ENCODE measurements at places on chromosomes 16 and 17.

- DNase-seq = no peak
Observed at GRCh38 chr17:731644-732066, 741 bp upstream of the TLCD3A start.

DNA sequence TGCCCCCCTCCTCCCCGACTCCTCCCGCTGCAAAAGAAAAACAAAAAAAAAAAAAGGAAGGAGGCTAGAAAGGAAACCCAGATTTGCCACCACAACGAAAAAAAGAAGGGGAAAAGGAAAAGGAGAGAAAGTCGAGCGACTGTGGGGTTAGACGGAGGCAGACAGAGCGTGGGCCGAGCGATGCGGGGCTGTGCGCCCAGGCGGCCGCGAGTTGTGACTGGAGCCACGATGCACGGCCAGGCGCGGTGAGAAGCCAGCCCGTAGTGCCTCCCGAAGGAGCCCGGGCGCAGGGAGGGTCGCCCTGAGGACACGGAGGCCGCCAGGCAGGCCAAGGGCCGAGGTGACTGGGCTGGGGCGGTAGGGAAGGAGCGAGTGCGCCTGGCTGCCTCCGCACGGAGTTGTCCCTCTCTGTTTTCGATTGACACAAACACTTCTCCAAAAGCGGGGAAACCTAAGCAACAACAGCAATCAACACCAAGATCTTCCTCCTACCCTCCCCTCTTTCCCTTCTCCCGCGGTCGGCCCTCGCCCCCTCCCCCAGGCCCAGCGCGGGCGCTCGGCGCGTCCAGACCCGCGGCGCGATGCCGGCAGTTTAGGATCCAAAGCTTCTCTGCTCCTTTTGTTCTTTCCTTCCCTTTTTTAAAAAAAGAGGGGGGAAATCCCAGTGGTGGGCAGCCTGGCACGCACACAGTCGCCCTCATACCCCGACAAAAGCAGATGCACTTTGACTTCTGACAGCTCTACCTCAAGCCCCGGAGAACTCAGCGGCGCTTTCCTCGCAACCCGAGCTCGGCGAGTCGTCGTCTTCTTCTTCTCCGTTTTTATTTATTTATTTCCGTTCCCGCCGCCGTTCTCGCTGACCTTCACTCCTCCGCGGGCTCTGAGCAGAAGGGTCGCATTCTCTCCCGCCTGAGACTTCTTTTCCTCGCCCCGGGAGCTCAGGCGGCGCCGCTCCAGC, at the start of gene LHX1:
TSS of gene LHX1 (plus strand) at position 475 of the 958 bp plus-strand sequence. CDS start 723 bp downstream, outside the sequence.
- no peak for DNase-seq

DNA sequence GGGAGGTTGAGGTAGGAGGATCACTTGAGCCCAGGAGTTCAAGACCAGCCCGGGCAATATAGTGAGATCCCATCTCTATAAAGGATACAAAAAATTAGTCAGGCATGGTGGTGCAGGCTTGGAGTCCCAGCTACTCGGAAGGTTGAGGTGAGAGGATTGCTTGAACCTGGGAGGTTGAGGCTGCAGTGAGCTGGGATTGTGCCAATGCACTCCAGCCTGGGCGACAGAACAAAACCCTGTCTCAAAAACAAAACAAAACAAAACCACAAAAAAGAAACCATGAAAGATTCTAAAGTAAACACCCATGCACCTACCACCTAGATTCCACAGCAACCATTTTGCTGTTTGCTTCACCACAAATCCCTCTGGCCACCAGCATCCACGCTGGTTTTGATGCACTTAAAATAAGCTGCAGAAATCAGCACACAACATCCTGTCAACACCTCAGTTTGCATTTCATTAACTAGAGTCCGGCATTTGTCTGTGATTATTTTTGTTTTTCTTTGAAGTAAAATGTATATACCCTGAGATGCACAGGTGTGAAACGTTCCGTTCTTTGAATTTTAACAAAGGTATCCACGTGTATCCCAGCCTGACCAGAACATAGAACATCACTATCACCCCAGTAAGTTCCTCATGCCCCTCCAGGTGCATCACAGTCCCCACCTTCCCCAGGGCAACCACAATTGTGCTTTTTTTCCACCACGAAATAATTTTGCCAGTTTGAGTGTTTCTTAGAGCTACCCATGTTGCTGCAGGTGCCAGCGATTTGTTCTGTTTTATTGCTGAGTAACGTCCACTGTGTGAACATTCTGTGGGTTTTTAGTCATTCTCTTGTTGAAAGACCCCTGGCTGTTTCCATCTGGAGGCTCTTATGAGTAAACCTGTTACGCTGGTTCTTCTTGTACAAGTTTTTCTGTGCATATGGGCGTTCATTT, 191.5 kb downstream of the SEC14L1 start:
- no peak for DNase-seq

DNA sequence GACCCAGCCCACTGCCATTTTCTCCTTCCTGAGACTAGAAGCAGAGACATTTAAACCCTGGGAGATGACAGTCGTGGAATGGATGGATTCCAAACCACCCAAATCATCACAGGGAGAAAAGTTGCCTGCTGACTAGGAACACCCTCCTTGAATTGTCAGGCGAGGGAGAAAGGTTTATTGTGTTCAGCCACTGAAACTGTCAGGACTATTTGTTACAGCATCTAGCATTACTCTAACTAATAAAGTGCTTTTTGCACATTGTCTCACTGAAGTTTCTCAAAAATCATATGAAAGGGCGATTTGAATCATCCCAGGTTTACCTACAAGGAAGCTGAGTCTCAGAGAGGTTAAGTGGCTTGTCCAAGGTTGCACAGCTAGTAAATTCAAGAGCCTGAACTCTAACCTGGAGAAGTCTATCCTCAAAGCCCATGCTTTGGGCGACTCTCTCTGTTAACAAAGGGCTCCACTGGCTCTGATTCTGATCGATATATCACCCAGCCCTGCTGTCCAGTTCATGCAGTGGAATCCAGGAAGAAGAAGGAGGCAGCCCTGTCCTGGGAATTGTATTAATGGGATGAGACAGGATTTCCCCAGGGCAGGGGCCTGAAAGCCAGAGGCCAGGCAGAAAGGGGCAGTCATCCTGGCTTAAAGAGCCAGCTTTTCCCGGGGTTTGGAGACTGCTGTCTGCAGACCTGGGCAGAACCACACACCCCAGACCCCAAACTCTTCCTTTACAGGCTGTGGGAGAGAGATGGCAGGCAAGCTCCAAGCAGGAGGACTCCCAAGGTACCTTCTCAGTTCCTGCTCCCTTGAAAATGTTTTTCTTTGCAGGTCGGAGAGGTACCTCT, 37.5 kb downstream of the IRX3 start:
- no peak for DNase-seq

DNA sequence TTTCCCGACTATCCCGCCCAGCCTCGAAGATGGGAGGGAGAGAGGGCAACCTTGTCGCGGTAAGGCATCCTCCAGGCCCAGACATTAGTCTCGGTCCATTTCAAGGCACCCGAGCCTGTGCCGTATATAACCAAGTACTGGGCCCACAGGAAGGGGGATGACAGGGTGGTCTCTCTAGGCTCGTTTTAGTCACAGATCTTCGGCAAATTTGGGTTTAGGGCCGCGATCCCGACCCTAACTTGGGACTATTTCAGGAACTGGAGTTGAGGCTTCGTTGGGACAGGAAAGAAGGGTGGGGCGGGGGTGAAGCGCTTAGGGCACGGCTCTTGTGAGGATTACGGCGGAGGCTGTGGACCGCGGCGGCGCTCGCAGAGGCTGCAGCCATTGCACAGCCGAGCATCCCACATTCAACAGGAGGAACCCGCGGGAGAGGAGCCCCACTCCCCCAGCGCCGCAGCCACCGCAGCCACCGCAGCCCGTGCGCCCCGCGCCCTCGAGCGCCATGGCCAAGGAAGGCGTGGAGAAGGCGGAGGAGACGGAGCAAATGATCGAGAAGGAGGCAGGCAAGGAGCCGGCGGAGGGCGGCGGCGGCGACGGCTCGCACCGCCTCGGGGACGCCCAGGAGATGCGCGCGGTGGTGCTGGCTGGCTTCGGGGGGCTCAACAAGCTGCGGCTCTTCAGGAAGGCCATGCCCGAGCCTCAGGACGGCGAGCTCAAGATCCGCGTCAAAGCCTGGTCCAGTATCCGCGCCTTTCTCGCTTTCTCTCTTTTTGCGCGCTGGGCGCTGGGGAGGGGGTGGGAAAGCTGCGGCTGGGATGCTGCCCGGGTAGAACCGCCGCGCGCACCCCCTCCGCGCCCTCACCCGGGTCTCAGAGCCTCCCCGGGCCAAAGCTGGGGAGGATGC, at the start of gene VAT1L:
TSS of gene VAT1L (plus strand) at position 384 of the 904 bp plus-strand sequence. CDS start at position 503, 119 bp downstream.
- DNase-seq = no peak

- DNase-seq = peak; percentile 12
Observed at GRCh38 chr17:19328441-19329061, 34.0 kb downstream of the B9D1 start.

DNA sequence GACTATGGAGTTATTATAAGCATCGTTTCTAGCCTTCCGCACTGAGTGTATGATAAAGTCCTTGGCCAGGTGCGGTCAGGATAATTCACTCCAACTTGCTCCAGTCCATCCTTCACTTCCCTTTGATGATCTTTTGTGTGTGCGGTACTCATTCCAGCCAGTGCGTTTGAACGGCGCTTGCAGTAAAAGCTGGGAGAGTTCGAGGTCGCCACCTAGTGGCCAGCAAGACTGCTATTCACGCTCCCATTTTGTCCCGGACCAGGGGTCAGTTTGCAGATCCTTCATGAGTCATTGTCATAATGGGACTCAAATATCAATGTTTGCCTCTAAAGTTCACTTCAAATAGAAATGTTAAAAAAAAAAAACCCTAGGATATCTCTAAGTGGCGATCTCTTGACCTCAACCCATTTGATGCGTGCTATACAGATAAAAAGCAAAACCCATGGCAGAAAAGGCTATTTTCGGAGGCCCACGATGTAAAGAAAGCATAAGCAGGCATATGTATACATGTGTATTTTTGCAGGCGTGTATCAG, 417.1 kb downstream of the TMEM114 start:
- no peak for DNase-seq

DNA sequence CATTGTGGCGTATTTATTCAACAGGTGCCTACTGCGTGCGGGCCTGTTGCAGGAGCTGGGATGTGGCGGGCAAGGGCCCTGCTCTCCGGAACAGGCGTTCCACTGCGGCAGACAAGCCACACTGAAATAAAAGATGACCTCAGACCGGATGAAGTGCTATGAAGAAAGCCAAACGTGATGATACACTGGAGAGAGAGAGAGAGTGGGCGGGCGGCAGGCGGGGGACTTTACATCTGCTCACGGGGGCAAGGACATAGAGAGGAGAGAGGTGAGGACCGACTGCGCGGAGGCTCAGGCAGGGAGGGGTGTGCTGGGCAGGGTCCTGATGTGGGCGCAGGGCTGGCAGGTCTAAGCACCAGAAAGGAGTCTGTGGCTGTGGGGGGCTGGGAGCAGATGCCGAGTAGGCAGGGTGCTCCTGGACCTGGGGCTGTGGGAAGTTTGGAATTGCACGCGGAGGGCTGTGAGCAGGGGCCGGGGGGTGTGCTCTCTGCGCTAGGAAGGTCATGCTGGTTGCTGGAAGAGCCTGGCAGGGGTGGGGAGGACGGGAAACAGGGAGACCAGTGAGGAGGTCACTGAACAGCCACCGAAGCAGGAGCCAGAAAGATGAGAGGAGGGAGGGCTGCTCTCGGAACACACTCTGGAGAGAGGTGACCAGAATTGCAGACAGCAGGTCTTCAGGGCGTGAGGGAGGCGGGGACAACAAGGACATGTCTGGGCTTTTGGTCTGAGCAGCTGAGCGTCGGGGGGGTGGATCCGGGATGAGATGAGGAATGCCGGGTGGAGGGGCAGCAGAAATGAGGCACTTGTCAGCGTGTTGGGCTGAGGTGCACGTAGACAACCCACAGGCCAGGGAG, 9.9 kb downstream of the MXRA7 start:
- DNase-seq = peak; percentile 89

DNA sequence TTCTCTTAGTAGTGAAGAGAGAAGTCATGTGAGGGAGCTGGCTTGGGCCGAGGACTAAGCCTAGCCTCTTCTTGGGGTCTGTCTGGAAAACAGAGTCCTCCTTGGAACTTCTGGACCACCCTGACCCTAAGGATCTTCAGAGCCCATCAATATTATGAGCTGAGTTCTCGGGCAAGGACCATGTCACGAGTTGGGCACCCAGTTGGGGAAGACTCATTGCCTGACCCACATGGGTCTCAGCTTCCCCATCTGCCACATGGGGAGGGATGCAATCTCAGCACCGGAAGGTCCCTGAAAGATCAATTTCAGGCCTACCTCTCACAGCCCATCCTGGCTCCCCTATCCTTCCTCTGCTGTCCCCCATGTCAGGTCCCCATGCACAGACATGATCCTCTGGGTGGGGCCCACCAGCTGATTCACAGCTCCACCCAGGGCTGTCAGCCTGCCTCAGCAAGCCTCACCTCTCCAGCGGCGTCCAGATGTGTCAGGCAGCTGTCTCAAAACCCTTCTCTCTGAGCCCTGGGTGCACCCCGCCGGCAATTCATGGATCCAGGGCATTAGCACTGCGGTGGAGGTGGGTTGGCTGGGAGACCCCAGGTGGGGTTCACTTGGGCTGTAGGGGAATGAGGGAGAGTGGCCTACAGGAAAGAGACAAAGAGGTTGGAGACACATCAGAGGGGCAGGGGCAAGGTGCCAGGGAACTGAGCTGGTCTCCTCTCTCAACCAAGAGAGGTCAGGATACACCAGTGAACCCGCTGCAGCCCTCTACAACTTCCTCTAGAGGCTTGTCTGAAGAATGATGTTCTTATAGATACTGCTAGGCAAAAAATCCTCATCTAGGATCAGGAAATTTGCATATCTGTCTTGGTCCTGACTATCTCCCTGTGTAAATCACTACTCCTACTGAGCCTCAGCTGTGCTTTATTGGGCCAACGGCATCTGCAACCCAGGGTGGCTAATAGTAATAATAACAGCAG, 1.8 kb downstream of the NLRP1 start:
- no peak for DNase-seq

- DNase-seq = no peak
Observed at GRCh38 chr17:80786887-80787286, 204.8 kb upstream of the CHMP6 start.

DNA sequence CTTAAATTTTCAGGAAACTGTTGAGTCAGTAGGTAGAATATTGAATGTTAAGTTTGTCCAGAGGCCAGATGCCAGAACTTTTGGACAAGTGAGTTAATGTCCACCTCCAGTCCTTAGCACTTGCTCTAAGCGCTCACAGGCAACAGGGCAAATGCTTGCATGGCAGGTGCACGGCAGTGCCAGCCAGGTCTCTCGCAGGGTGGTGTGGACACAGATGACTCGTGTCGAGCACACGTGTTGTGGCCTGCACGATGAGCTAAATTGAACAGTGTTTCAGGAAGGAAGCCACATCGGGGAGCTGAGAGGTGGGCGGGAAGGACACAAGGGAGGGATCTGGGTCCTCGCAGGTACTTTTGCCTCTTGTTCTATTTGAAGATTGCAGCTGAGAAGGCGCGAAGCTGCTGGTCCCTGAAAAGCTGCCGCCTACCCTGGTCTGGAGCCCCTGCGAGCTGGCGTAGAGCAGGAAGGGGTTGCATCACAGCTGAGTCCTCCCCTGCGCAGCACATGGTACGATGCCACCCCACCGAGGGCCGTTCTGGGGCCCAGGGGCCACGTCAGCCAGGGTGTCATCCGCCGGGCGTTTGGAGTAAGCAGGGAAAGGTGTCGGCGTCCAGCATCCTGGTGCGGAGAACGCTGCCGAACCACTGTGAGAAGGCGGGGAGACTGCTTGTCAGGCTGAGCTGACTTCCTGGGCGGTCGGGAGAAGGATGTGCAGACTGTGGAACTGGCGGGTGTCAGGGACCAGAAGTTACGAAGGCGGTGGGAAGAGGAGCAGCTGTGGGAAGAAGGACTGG, 6.3 kb downstream of the RAB40C start:
- no peak for DNase-seq
